ENCODE measurements at places on chromosomes 16 and 17.
A peak's percentile ranks its signal among the peaks of the same experiment; 100 is the strongest.

GRCh38 chr17:74453665-74454196, 12.7 kb upstream of the CD300A start:
- peak; percentile 61 for DNase-seq

DNA sequence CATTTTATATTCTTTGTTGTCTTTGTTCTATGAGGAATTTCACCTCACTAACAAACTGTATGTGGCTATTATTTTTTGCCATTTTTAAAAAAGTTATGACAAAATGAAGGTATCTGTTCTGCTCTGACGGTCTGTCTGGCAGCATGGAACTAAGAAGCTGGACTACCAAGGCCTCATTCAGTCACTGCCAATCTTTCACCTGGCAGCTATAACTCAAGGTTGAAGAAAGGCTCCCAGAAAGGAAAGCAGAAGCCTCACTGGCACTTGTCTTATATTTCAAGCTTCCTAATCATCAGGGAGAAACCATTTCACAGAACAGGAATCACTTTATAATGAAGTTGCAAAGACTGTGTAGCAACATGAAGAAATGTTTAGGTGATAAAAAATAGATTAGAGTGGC, 18.7 kb upstream of the SLC6A4 start:
- no peak for DNase-seq

DNA sequence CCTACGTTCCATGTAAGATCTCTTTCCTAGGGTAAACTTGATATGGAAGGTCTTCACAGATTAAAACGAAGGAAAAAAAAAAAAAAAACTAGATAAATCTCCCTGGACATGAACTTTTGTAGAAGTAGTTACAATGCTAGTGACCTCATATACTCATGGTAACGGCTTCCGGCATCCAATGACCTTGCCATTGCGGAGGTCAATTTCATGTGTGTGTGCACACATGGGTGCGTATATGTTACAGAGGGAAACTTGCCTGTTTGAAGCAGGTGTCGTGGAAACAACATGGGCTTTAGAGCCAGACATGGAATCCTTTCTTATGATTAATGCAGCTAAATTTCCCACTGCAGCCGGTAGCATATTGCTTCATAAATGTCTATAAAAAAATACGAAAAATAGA, 435.5 kb downstream of the MAF start:
- no peak for DNase-seq

DNA sequence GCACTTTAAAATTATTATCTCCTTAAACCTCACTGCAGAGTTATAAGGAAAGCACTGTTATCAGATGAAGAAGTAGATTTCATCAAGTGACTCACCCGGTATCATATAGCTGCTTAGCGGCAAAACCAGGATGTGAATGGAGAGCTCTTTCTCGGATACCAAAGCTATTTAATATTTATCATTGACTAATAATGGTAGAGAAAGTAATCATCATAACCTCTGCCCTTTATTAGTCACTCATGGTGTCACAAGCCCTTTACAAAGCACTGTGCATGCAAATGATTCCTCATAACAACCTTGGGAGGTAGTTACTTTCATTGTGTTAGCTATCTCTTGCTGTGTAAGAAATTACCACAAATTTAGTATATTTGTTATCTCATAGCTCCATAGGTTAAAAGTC, 592.9 kb downstream of the MAF start:
- no peak for DNase-seq

DNA sequence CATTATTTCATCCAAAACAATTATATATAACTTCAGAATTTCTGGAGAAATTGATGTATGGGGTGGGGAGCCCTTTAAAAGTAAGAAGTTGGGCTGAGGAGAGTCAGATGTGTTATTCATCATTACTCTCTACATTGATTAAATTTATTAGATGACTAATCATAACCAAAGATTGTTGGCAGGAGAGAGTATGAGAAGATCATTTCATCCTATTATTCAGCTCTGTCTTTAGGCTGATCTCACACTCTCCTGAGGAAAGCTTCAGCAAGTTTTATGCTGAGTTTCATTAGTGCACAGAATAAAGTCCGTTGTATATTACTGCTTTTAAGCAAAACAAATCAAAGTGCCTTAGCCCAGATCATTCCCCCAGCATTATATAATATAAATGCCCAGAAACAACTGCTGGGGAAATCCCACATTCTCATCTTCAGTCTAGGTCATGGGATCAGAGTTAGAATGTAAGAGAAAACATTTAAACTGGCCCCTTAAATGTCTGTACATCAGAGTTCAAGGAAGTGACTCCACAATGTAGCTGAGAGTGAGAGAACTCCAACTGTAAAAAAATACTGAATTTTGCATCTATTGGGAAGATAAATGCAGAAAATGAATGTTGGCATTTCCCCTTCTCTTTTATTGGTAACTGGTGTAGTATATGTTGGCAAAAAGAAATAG, 130.1 kb upstream of the HLF start:
- peak; percentile 13 for DNase-seq

DNA sequence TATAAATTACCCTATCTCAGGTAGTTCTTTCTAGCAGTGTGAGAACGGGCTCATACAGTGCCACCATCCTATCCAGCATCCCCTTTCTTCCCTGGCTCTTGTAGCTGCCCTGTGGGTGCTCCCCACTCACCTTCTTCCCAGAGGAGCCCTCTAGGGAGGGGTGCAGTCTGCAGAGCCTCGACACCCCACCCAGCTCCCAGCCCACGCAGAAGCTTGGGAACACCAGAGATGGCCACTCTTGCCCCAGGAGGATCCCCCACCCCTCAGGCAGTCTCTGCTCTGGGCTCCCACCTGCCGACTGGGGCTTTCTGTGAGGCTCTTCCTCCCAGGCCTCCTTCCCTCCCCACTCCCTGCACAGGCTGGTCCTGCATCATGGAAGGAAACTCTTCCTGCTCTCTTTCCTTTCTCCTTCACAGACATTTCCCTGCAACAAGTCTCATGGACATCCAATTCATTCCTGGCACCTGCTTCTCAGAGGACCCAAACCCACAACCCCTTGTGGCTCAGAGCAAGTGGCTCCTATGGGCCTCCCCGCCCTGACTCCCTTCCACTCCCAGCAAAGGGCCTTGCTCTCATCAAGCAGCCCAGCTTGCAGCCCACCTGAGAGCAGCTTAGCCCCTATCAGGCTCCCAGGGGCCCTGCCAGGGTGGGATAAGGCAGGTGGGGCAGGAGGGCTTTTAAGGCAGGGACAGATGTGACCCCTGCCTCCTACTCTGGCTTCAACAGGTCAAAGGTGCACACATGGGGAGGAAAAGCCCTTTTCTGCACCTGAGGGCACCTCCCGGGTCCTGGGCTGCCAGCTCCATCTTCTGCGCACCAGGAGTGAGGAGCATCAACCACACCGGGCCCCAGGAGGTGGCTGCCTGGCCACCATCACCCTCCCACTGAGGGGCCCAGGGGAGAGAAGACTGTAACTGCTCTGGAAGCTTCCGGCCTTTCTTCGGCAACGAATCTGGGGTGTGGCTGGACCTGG, 263.8 kb upstream of the TNRC6C start:
- no peak for DNase-seq

GRCh38 chr17:12744298-12744697, 45.0 kb upstream of the ARHGAP44 start:
- peak; percentile 15 for DNase-seq

DNA sequence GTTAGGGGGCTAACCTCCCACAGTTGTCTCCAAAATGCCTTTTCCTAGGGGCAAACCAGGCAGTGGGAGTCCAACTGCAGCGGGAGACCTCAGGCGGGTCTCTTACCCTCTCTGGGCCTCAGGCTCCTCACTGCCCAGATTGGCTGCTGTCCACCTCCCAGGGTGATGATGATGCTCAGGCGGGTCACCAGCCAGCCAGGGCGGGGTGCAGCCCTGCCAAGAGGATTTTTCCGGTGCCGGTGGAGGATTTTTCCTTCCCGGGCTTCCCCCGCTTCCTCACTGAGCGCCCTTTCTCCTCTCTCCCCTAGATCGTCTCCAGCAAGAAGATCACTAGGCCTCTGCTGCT, 22.8 kb downstream of the CPNE2 start:
- DNase-seq = no peak

DNA sequence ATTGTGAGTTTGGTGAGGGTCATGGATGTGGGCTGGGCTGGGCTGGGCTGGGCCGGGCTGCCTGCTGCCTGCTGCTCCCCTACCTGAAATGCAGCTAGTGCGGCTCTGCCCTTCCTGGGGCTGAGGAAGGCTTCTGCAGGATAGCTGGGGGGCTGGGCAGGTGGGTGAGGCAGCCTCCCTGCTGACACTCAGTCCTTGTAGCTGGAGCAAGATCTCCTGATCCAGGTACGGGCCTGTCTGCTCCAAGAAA, 4.7 kb downstream of the RPL13 start:
- DNase-seq = no peak

DNA sequence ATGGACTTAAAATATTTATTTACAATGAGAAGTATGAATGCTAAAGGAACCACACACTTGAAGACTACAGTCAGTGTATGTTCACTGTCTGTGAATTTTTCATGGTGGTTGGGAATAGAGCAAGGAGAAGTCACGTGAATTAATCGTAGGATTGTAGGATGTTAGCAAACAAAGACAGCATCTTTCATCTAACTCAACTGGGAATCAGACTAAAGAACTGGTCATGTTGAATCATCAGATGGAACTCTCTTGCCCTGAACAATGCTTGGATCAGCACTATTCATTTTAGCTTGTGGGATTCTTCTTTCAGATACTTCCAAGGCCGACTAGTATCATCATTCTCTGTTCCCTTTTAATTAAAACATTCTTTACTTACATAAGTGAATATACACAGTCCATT, 18.1 kb downstream of the KCNJ2 start:
- no peak for DNase-seq

- peak; percentile 93 for DNase-seq
These were observed at the start of gene BCAR1 for GRCh38 chr16:75251280-75252048. Gene BCAR1, minus strand, starts transcription at chr16:75251624. Its CDS starts 142 bp downstream, at chr16:75251482.

- no peak for DNase-seq
These were observed 6.1 kb upstream of the SLC46A1 start for GRCh38 chr17:28412099-28412498.

GRCh38 chr17:75773808-75774470, 8.9 kb upstream of the GALK1 start:
- no peak for DNase-seq

DNA sequence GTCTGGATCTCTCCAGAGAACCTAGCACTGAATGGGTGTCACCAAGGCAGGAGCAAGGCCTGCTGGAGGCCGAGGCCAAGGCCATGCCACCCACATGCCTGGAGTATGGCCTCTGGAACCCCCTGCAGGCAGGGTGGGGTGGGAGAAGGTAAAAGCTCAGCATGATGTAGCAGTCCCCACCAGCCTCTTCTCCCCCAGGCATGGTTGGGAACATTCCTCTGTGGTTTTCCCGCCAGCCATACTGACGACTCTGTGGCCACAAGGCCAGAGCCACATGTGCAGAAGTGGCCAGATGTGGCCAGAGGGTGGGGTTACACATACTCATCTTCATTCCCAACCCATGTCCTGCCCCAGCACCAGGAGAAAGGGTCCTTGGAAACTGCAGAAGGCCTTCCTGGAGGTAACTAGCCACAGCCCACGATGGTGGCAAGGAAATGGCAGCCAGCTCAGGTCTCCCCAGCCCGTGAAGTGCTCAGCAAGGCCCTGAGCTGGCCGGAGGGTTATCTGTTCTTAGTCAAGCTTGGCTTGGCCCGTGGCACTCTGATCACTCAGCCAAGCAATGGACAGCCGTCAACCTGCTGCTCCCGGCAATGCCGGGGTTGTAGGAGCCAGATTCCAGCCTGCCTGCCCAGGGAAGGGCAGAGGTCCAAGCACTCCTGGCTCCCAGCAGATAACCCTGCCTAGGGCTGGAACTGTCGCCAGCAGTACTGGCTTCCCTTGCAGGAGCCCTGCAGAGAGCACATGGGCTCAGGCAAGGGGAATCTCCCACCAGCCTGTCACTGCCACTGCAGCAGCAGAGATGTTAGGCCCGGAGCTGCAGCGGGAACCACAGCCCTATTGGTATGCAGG, 26.1 kb downstream of the HDAC5 start:
- DNase-seq = peak; percentile 86

DNA sequence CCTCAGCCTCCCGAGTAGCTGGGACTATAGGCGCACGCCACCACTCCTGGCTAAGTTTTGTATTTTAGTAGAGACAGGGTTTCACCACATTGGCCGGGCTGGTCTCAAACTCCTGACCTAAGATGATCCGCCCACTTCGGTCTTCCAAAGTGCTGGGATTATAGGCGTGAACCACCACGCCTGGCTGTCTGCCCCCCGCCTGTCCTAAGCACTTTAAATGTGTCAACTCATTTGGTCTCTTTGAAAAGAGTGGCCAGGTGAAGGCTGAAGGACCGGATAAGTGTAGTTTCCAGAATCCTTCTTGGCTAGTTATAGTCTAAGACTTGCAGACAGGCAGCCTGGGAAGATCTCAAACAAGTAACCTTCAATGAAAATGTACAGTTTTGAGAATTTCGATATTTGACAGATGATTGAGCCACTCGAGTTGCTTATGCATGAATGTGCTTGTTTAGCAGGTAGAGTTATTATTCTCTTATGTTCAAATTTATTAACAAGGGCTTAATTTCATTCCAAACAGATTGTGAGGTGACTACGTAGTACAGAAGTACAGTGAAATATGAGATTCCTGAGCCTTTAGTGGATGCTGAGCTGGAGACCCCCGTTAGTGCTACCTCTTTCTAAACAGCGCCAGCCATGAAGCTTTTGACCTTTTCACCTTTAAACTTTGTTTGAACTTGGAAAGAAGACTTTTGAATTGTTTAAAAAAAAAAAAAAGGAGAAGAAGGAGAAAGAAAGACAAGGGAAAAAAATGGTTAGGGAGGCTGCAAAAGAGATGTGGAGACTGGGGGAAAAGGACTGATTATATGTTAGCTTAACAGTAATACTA, 164.4 kb upstream of the TBX2 start:
- DNase-seq = no peak

- no peak for DNase-seq
These were observed 67.8 kb downstream of the RPH3AL start for GRCh38 chr17:284676-285355.

DNA sequence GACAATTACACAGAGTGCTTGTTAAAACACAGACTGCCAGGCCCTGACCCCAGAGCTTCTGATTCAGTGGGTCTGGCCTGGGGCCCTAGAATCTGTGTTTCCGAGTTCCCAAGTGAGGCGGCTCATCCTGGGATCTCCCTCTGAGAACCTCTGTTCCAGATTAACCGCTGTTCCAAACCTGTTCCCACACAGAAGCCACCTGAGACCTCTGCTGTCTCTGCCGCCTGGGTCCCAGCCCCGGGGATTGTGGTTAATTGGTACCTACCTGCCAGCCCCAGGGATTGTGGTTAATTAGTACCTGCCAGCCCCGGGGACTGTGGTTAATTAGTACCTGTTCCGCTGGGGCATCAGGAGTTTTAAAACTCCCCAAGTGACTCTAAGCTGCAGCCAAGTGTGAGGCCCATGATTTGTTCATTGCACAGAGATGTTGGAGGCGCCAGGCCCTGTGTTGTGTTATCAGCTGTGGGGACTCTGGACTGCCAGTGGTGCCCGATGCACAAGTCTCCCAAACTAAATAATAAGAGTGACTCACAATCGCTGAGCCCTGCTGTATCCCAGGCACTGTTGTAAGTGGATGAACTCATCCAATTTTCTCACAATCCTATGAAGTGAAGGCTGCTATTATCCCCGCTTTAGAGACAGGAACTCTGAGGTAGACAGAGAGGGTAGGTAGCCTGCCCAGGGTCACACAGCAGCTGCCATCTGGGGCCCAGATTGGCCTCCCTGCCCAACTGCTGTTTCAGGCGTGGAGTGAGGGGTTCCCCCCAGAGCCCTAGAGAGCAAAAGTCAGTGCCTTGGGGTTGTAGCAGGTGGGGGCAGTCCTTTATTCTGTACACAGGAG, 219.7 kb downstream of the IRF8 start:
- no peak for DNase-seq
